Neural crest cell (in vitro differentiated cells): ENCODE measurements at places on chromosomes 4 and X. TPM values are rescaled to one million over a fixed set of nuclear protein-coding genes. Genes with fewer than 3 reads are reported as not detected.

DNA sequence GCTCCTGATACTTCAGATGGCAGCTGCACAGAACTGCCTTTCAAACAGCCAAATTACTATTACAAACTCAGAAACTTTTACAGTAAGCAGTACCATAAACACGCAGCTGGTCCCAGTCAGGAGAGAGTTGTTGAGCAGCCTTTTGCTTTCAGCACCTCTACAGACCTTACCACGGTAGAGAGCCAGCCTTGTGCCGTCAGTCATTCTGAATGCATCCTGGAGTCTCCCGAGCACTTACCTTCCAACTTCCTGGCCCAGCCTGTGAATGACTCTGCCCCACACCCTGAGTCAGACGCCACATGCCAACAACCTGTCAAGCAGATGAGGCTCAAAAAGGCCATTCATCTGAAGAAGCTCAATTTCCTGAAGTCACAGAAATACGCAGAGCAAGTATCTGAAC lies 12.4 kb downstream of the ZBTB49 start:
- no peak for DNase-seq

Gene CT45A1
- not detected in 2 replicates for total RNA-seq

DNA sequence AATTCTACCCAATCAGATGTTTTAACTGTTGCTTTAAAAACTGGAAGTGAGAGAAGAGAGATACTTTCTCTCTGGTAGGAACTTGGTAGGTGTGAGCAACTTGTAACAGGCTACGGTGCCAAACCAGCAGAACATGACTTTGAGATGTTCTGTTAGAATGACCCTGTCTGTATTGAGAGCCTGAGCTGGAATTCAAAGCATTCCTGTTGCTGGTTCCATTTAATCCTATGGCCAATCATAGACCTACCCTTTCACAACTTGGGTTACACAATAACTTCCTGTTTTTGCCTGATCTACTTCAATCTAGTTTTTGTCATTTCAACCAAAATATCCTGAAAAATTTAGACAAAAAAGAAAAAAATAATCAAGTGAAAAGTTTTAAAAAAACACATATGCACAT lies 1.7 kb upstream of the PRRG1 start:
- no peak for DNase-seq

GRCh38 chr4:187478292-187479140 lies 517.1 kb upstream of the ZFP42 start:
- no peak for DNase-seq

Gene DTHD1
- total RNA-seq, result not detected in 2 replicates

DNA sequence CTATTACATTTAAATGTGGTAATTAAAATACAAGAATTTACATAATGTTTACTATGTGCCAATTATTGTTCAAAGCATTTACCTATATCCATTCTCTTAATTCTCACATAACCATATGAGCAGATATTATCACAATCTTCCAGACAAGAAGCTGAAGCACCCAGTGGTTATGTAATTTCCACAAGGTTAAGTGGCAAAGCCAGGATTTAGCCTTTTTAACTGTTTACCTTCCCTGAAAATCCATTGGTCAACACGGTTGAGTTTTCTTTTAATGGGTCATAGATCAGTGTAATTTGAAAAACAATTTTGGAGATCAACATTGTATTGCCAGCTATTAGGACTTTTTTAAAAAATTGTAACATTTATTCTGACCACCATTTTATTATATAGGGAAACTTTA lies 11.4 kb downstream of the HSPA4L start:
- DNase-seq, result no peak

GRCh38 chr4:37793562-37793961 lies 32.9 kb upstream of the PGM2 start:
- no peak for DNase-seq

Gene RAI2
- total RNA-seq, result 0.63 and 0.77 TPM in 2 replicates

Gene BANK1
- total RNA-seq, result 0.11 and 0.44 TPM in 2 replicates

- DNase-seq, result no peak
These were observed 700.5 kb downstream of the TRIML1 start for GRCh38 chr4:188839704-188840103.

Gene BEND2
- not detected in 2 replicates for total RNA-seq

Gene ARSJ
- 0.49 and 0.89 TPM in 2 replicates for total RNA-seq

DNA sequence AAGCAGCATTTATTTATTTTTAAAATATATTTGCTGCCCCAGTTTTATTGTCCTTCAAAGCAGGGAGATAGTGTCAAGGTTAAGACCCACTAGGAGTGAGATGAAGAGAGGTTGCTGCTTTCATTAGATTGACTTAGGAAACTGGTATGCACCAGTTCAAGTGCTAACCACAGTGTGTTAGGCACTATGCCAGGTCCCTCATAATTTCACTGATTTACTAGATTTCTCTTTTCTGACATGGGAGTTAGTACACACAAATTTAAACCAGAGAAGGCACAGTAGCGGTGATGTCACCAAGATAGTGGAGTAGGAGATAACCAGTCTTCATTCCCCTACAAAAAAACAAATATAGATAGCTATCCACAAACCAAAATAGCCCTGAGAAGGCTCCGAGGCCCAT lies 14.3 kb downstream of the RRAGB start:
- DNase-seq, result no peak

Gene PNPLA4
- 13.0 and 13.6 TPM in 2 replicates for total RNA-seq

Gene RPL10
- 2,853 and 2,857 TPM in 2 replicates for total RNA-seq

GRCh38 chr4:39469429-39470077 lies 10.7 kb downstream of the LIAS start:
- DNase-seq, result peak; percentile 24

DNA sequence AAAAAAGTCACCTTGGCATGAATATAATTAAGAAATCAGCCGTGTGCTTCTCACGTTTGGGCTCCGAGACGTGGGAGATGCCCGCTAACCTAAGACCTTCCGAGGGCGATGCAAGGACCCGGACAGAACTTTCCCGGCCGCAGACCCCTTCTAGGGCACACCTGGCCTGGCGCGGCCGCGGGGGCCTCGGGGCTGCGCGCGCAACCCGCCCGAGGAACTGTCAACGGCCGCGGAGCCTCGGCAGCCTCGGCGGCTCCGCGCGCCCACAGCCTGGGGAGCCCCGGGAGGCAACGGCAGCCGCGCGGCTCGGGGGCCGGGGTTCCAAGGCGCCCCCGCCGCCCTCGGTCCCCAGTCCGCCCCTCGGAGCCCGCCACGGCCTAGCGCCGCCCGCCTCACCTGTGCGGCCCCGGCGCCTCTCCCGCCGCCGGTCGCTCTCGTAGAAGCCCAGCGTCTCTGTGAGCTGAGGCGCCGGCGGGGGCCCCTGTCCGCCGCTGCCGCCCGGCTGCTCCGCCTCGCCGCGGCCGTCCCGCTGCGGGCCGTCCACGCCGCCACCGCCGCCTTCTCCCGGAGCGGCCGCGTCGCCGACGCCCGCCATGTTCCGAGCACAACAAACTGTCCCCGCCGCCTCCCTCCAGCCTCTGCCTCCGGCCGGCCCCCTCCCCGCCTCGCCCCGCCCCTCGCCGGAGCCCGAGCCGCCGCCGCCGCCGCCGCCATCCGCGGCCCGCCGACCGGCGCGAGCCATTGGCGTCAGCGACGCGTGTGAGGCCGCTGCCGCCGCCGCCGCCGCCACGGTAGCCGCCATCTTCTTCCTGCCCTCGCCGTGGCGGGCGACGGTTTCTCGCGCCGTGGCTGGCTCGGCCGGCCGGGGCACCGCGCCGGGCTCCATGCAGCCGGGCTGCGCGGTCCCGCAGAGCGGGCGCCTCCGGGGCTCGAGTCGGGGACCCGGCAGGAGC lies at the start of gene TAPT1:
TSS of gene TAPT1 (minus strand) at position 609 of the 953 bp plus-strand sequence. CDS start at position 595, 14 bp downstream.
- peak; percentile 64 for DNase-seq

DNA sequence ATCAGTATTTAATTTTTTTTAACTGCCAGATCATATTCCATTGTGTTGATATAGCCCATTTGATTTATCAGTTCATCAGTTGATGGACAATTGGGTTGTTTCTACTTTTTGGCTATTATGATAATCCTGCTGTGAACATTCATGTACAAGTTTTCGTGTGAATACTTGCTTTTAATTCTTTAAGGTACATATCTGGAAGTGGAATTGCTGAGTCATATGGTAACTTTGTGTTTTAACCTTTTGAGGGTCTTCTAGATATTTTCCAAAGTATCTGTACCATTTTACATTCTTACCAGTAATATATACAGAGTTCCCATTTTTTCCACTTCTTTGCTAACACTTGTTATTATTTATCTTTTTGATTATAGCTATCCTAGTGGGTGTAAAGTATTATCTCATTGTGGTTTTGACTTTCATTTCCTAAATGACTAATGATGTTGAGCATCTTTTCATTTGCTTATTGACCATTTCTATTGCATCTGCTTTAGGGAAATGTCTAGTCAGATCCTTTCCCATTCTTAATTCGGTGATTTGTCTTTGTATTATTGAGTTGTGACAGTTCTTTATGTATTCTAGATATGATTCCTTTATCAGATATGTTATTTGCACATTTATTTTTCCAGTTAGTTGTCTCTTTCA lies 75.2 kb upstream of the NUDT6 start:
- no peak for DNase-seq

DNA sequence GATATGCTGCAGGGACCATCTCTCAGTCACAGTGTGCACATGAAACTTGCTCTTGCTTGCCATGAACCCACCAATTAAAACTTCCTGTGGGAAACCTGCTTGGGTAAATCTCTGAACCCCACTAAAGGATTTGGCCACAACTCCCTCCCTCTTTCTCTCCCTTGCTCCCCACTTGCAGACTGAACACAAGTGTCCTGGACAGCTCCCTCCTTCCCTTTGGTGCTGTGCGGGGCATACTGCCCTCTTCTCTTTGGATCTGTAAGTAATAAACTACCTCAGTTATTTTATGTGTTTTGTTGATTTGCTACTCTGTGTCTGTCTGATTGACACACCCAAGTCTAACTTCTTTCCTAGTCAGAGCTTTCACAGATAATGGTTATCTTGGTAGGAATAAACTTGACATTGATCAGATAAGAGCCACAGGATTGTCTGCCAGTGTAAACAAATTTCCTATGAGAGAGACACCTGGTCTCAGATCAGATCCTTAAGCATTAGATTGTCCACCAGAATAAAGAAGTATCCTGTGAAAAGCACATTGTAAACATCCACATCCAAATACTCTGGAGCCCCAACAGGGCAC lies 41.8 kb downstream of the SULT1E1 start:
- no peak for DNase-seq

- DNase-seq, result no peak
These were observed 1.8 kb downstream of the FAM50A start for GRCh38 chrX:154445776-154446175.

Gene UNC5C
- 6.5 and 7.8 TPM in 2 replicates for total RNA-seq
